ENCODE measurements at places on chromosomes 16 and 17. TPM values are rescaled to one million over a fixed set of nuclear protein-coding genes. Genes with fewer than 3 reads are reported as not detected.

Gene NPTX1
- 0.07 TPM for total RNA-seq

Gene PDIA2
- not detected for total RNA-seq

Gene OSGIN1
- total RNA-seq, result 4.4 TPM

GRCh38 chr16:82769845-82770244, 143.1 kb downstream of the CDH13 start:
- no peak for DNase-seq

- no peak for DNase-seq
Measured at GRCh38 chr17:67016039-67016762, 28.2 kb upstream of the CACNG1 start.

DNA sequence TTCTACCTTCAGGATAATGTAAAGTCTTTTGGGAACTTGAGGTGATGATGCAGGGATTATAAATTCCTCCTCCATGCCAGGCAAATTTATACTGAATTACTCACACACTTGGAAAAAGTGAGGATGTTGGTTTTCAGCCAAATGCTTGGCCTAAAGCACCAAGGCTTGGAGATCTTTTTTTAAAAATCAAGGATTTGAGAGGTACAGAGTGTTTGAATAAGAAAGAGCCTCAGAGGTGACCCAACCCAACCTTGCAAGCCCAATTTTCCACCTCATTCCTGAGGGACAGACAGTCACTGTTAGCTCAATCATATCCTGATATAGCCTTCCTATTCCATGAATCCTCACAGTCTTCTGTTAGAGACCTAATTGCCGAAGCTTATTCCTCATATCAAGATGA, 14.0 kb downstream of the GRIN2A start:
- DNase-seq, result no peak

- no peak for DNase-seq
Measured at GRCh38 chr17:32285746-32286517, 20.3 kb downstream of the RHBDL3 start.

DNA sequence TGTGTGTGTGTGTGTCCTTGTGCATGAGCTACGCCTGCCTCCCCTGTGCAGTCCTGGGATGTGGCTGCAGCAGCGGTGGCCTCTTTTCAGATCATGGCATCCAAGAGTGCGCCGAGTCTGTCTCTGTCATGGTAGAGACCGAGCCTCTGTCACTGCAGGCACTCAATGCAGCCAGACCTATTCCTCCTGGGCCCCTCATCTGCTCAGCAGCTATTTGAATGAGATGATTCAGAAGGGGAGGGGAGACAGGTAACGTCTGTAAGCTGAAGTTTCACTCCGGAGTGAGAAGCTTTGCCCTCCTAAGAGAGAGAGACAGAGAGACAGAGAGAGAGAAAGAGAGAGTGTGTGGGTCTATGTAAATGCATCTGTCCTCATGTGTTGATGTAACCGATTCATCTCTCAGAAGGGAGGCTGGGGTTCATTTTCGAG, 22.5 kb downstream of the STAT5A start:
- DNase-seq, result no peak

DNA sequence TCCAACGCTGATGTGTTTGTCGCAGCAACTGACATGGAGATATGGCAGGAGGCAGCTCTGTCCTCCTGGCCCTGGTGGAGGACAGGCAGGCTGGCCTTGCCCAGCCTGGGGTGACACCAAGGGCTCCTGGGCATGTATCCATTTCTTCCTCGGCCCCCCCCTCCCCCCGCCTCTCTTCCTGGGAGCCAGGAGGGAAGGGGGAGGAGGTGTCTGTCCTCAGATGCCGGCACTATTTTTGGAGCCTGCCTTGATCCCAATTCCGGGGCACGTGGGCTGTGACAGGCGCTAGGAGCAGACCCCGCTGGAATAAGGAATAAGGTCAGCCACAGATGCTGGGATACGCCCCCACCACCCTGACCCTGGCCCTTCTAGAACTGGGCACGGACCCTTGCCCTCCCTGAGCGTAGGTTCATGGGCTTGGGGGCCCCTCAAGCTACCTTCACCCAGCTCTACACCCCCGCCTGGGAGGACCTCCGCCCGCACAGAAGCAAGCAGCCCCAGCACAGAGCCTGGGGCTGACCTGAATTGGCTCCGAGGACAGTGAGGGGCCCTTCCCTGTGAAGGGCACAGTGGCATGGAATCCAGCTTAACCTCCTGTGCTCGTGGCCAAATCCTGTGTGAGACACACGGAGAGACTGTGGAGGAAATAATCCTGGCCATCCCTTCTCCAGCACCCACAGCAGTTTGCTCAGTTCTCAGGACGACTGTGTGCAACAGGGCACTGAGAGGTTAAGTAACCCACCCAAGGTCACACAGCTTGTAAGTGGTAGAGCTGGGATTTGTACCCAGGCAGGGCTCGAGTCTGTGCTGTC, 24.1 kb downstream of the SEC14L5 start:
- no peak for DNase-seq

DNA sequence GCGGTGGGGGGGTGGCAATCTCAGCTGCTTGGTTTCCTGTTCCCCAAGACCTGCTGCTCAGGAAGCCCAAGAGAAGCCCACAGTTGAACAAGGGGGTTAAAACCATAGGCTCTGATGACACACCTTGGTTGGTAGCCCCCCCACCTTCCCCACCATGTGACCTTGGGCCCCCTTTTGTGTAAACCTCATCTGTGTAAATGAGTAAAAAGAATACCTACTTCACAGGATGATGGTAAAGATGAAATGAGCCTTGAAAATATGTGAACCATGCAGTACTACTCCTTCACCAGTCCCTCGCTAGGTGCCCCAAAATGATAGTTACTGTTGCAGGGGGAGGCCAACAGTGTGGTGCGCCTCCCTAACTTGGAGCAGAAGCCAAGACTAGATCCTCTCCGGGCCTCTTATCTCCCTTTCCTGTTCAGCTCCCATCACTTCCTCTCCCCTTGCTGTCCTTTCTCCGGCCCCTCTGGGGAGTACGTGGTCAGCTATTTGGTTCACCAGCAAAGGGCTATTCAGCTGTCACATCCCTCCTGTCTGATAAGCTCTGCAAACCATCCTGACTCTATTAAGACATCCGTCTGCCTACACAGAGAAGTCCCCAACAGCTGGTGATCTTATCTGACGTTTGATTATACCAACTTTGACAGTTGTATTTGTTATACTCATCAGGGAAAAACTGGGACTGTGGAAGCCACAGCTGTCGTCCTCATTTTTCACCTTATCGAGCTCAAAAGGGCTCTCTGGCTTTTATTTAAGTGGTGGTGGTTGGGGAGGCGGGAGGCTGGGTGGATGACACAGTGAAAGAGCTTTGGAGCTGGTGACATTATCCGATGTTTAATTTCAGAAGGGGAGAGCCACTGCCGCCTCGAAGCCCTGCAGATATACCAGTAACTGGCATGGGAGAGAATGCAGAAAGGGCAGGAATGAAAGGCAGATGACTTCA, 19.9 kb downstream of the DCAKD start:
- no peak for DNase-seq

DNA sequence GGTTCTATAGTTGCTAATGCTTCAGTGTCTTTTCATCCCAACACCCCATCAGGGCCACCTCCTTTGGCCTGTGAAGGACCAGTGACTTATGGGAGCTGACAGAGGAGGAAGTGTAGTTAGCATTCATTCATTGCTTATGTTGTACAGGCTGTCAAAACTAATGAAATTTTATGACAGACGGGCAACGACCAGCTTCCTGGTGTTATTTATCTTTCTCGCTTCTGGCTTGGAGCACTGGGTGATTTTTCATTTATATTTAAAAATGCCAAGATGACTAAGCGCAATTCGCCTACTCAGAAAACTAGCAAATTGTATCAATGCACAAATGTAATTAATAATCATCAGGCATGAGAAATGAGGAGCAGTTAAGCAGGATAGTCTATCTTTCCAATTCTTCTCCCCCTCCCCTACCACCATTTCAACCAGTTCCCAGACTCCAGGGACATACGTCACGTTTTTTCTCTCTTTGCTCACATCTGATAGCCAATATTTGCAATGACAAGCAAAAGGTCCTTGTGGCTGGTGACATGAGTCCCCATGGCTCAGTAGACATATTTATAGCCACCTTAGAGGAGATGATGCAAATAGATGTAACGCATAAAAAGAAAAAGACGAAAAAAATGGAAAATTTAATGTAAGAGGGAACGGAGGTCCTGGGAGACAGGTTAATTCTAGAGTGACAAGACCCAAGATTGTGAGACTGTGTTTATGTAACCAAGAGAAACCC, 11.2 kb downstream of the CDRT15 start:
- no peak for DNase-seq

- no peak for DNase-seq
Measured at GRCh38 chr17:2016494-2016893, 8.6 kb downstream of the RTN4RL1 start.

GRCh38 chr17:40097931-40098845, 2.2 kb downstream of the NR1D1 start:
- no peak for DNase-seq

DNA sequence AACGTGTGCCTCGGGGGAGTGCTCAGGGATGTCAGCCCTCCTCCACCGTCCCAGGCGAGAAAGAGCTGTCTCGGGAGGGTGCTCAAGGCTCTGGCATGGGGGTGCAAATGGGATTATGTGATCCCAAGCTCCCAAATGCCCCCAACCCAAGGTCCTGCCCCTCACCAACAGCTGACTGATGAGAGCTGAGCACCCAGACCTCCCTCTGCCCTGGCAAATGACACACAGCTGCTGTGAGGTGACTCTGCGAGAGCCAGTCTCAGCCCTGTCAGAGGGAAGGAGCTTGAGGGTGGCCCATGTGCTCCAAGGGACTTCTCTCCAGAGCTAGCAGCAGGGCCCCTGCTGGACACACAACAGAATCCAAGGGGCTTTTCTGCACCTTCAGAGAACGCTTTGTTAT, 7.7 kb downstream of the CDH5 start:
- no peak for DNase-seq

DNA sequence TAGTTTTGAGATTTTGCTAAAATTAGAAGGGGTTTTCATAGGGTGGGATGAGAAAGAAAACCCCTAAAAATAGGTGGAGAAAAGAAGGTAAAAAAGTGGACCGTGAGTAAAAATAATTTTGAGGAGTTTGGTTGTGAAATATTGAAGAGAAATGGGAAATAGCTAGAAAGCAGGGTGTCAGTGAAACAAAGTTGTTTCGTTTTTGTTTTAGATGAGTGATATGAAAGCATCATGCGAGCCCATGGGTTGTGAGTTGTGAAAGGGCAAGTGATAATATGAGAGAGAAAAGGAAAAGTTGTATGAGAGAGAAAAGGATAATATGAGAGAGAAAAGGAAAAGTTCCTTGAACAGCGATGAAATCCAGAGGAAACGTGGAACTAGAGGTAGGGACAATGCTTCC, 7.3 kb upstream of the SMIM36 start:
- no peak for DNase-seq

DNA sequence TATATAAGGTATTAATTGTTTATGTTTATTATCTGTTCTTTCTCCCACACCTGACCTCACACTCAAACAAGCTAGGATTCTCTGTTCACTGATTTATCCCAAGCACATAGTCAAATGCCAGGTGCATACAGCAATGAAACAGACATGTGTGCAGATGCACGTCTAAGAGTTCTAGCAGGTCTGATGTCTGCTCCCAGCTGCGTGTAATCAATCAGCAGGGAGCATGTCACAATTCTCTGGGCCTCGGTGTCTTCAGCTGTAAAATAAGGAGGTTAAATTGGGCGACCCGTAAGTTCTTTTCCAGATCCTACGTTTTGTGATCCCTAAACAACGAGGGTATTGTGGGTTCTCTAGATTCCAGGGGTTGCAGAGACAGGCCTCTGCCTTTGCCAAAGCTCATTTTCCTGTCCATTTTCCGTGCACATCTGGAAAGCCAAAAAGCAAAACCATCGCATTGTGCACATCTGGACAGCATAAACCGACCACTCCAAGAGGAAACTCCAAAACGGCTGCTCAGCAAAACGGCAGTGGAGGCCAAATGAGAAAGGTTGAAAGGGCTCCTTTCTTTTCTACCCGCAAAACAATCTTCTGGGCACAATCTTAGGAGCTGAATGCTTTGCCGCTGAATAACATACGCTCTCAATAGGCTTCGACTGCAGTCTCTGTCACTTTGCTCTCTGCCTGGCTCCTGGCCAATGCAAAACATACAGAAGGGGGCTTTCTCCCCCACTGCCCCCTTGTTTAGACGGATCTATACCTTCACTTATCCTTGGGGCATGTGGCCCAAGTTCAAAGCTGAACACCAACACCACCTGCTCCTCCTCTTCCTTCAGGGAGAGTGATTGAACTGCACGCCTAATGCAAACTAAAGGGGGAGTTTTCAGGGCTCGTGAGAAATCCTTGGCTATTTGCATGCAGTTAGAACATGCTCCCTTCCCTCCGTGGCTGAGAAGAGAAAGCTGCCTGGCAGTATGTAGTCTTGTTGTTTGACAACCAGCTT, 426.3 kb downstream of the SLC39A11 start:
- DNase-seq, result no peak

- DNase-seq, result no peak
Measured at GRCh38 chr16:79287424-79287917, 313.1 kb downstream of the MAF start.

Gene NPIPB6
- total RNA-seq, result not detected

Gene RASD1
- 0.17 TPM for total RNA-seq

- DNase-seq, result peak; percentile 42
Measured at GRCh38 chr16:4309833-4310266, 6.0 kb upstream of the GLIS2 start.

- no peak for DNase-seq
Measured at GRCh38 chr17:81125573-81126081, 39.7 kb upstream of the PVALEF start.

DNA sequence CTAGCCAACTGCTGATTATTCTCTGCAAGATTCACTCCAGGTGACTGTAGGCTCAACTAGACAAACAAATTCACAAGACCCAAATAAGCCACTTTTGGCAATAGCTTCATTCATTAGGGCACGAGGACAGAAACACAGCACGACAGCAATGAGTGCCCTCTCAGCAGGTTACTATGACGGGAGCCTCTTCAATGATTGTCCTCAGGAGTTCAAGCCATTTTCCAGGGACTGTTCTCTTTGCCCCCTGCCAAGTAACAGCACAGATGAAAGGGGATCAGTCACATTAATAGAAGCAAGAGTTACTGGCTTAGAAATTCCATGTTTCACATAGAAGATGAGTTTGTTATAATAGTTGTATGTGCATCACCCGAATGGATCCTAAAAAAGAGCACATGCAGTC, 712.2 kb downstream of the CDH8 start:
- DNase-seq, result no peak

GRCh38 chr17:44636562-44636961, 19.7 kb upstream of the MEIOC start:
- no peak for DNase-seq

GRCh38 chr17:47644324-47644723, 5.4 kb upstream of the KPNB1 start:
- DNase-seq, result no peak

GRCh38 chr16:82855471-82855870, 228.7 kb downstream of the CDH13 start:
- no peak for DNase-seq

GRCh38 chr17:71849783-71850768, 270.7 kb upstream of the SOX9 start:
- DNase-seq, result no peak
